Umbilical cord (tissue), 2 donors: ENCODE measurements at places on chromosomes 12 and 14.
A peak's percentile ranks its signal among the peaks of the same experiment; 100 is the strongest.

DNA sequence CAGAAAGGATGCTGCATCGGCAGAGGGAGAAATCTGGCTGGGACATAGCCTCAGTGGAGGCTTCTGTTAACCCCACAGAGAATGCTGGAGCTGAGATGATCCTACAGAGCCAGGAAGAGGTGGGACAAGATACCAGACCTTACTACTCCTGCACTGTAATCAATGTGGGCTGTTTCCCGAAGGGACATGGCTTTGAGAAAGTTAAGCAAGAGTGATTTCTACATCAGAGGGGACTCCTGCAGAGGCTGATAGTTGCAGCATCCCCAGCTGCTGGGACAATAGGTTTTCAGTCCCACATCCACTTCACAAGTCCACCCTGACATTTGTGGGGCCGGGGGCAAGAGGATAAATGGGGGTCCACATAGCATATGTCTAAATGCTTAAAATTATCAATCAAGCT lies 22.5 kb upstream of the CMKLR1 start:
- no peak for DNase-seq

DNA sequence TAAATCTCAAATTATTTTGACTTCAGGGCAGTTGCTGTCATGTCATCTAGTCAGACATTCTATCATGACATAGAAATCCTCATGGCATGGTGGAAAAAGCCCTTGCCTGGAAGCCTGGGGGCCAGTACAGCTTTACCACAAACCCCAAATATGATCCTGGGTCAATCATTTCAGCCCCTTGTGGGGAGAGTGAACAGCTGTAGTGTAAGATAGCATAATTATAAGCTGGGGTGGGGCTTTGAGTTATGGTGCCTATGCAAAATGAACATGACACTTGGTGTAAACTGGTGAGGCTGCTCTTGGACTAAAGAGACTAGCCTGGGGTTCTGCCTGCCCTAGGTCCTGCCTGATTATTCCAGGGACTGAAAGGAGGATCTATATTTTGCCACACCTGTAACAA lies 207.7 kb upstream of the DDHD1 start:
- no peak for DNase-seq

- no peak for DNase-seq
These were observed 456.9 kb upstream of the SYT1 start for GRCh38 chr12:78407722-78408121.

DNA sequence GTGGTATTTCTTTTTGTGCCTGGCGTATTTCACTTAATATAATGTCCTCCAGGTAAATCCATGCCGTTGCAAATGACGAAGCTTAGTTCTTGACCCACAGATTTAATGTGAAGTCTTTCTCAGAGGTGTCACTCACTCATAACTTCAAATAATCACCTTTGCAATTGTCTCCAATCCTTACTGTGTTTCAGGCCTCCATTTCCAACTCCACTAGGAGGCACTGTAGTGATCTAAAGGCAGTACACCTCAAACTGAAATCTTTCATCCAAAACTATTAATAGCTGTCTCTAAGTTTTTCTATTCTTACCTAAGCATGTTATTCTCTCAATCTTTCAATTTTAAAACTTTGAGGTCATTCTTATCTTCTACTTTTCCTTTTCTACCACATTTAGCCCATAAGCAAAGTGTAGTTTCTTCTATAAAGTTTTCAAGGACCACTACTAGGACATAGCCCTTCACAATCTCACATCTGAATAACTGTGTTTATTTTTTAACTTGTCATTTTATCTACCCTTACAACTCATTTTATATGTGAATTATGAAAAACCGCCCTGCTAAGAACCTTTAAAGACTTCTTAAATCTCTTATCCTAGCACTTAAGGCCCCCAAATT lies 25.5 kb upstream of the FBXO34 start:
- no peak for DNase-seq

DNA sequence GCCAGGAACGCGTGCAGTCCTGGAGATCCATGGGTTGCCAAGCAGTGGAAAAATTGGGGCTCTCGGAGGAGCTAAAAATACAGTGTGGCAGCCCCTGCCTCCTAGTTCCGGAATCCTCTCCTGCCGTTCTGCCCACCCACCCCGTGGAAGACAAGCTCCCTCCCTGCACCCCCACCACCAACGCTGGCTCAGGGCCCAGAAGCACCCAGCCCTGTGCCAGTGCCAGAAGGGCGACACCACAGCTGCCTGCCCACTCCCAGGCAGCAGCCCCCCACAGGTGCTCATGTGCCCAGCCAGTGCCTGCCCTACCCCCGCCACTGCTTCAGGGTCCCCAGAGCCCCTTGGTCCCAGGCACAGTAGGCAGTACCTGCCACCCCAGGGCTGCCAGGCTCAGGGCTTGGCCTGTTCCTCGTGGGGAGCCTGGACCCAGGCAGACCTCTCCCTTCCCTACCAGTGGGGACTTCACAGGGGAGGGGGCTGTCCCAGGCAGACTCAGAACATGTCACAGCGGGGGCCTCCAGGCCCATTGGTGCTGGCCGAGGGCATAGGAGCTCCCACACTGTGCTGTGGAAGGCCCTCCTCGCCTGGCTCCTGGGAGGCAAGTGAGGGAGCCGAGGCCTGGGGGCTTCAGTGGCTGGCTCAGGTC lies 7.4 kb downstream of the INF2 start:
- DNase-seq: no peak

- no peak for DNase-seq
These were observed 929 bp upstream of the UBE2N start for GRCh38 chr12:93442411-93443340.

DNA sequence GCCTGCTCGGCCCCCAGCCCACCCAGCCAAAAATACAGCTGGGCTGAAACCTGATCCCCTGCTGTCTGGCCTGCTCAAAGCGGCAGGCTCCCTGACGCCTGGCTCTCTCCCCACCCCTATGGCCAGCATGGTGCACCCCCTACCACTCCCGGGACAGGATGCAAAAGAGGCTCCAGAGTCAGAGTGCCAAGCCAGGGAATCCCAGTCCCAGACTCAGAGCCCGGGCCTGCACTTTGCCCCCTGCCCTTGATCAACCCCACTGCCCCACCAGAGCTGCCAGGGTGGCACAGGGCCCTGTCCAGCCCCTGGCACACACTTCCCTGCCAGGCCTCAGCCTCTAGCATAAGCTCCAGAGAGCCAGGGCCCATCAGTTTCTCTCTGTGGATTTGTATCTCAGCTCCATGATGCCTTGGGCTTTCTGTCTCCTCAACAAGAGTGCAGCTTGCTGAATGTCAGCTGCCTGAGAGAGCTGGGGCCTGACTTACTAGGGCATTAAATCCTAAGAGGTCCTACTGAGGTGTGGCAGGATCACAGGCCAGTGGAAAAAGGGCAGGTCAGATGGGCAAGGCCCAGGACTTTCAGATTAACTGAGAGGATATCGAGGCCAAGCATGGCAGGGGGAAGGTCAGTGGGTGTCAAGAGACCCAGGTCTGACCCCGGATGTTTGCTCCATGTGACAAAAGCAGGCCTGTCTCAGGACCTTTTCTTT lies 13.9 kb downstream of the ACVRL1 start:
- no peak for DNase-seq

DNA sequence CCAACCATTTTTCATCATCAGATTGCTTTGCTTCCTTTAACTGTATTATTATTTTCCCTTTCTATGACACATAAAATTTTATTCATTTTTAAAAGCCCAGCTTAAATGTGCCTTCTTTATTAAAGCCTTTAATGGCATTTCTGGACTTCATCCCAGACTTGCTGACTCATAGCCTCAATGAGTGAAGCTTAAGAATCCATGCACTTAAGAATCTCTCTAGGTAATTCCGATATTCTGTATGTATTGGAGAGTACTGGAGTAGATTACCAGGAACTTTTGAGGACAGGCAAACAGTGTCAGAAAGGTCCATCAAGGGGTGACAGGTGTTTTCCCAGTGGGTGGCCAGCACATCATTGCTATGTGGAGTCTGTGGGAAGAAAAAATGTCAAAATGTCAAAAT lies 107.9 kb downstream of the PTPRQ start:
- peak; percentile 94 for DNase-seq

- peak; percentile 59 for DNase-seq
These were observed 1.9 kb downstream of the BCL7A start for GRCh38 chr12:122023339-122024131.

DNA sequence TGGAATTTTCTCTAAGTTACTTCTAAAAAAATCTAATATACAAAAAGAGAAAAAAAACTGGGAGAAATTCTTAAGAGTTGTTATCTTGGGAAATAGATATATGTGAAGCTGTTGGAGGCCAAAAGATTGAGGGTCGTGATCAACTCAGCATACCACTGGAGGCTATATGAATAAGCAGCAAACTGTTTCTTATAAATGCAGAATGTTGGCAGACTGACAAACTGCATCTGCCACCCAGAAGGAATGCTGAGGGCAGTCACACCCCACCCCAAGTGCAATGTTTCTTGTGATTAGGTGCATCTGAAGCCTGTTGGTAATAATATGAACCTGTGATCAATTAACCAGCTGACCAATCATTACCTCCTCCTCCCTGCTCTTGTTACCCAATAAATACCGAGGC lies 818.6 kb upstream of the MGAT4C start:
- DNase-seq: no peak

GRCh38 chr14:34113991-34114390 lies 163.1 kb upstream of the EGLN3 start:
- DNase-seq: no peak

DNA sequence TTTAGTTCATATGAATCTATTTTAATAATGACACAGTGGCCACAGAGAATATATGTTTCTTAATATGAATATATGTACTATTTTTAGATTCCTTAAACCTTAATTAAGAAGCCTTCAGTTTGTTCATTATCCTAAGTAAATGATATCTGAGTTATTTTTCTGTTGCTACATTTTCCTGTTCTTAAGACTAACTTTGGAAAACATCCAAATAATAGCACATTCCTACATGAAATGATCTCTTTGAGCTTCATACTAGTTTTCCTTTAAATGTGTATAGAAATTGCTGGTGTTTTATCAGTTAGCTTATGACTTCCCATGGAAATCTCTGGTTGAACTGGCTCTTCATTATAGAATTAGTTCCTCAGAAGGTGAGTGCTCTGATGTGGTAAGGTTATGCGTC lies 72.1 kb downstream of the POLR3B start:
- DNase-seq: peak; percentile 4

GRCh38 chr14:24422694-24423601 lies 6.5 kb downstream of the CBLN3 start:
- no peak for DNase-seq
